Vagina (tissue), 2 donors: ENCODE measurements at places on chromosomes 1 and 21.

DNA sequence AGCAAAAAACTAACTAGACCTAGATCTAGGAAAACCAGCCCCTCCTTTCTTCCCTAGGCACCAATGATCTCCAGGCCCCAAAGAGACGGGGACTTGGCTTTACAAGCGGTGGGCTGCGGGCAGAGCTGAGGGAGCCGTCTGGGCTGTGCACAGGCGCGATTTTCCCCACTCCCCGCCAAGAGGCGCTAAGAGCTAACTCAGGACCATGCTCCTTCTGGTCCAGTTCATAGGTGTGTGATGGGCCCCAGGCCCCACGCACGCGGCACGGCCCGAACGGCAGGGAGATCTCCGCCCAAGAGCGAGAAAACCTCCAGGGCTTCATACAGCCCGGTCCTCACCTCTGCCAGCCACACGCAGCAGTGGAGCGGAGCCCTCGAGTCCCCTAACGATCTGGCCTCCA, 7.5 kb upstream of the GPR153 start:
- no peak for DNase-seq
- H3K27ac ChIP-seq: no peak overlapping the region
- no peaks in the 10 kb centered on the region for H3K27me3 ChIP-seq
- no peaks in the 10 kb centered on the region for H3K36me3 ChIP-seq

- peaks cover 7% of the 10 kb centered on the region for H3K4me1 ChIP-seq
- H3K27me3 ChIP-seq: no peaks in the 10 kb centered on the region
- no peak overlapping the region for H3K27ac ChIP-seq
- H3K36me3 ChIP-seq: no peaks in the 10 kb centered on the region
- no peak overlapping the region for H3K4me3 ChIP-seq
These were observed 7.6 kb upstream of the CLCA2 start for GRCh38 chr1:86416343-86416742.

- DNase-seq: no peak
- H3K27me3 ChIP-seq: no peaks in the 10 kb centered on the region
- H3K4me3 ChIP-seq: no peak overlapping the region
These were observed 63.5 kb downstream of the AGPAT3 start for GRCh38 chr21:43928222-43929125.

GRCh38 chr21:25569711-25570110, 37.6 kb downstream of the MRPL39 start:
- H3K27ac ChIP-seq: no peak overlapping the region
- H3K36me3 ChIP-seq: no peaks in the 10 kb centered on the region
- H3K27me3 ChIP-seq: no peaks in the 10 kb centered on the region
- no peak for DNase-seq
- no peak overlapping the region for H3K4me3 ChIP-seq

GRCh38 chr1:53580739-53581475, 121.7 kb downstream of the DMRTB1 start:
- H3K27ac ChIP-seq: no peak overlapping the region
- no peaks in the 10 kb centered on the region for H3K36me3 ChIP-seq
- no peak overlapping the region for H3K4me3 ChIP-seq
- peaks cover 9% of the 10 kb centered on the region for H3K4me1 ChIP-seq
- DNase-seq: no peak

DNA sequence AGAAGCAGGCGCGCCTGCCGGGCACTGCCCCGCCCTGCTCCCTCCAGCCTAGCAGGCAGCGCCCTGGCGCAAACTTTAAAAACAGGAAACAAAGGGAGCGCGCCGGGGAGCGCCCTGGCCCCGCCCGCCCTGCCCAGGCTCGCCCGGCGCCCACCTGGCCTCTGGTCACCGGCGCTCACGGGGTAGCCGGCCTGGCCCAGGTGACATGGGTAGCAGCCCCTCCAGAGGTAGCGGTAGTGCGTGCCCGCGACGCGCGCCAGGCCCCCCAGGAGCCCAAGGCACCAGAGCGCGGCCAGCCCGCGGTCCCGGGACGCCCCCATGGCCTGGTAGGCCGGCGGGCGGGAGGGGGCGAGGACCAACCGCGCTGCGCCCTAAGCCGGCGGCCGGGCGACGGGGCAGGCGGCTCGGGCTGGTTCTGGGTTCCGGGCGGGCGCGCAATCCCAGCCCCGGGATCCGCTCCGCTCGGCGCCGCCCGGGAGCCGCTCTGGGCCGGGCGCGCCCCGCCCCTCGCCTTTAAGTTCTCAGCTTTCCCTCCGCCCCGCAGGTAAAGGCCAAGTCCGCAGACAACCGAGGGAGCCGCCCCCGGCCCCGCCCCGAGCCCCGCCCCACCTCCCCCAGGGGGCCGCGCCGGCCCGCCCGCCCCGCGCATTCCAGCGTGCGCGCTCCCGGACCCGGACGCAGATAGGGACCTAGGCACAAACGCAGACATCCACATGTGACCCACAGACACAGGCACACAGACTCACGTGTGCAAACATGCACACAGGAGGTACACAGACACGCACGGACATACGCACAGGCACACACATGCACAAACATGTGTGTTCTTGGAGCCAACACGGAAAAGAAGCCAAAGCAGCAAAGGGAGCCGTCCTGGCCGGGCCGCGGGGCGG, 76.7 kb downstream of the ARHGEF16 start:
- peak overlapping the region; percentile 74 for H3K27ac ChIP-seq
- no peaks in the 10 kb centered on the region for H3K36me3 ChIP-seq
- H3K27me3 ChIP-seq: no peaks in the 10 kb centered on the region
- peak overlapping the region; percentile 61 for H3K4me3 ChIP-seq
- peak; percentile 94 for DNase-seq

DNA sequence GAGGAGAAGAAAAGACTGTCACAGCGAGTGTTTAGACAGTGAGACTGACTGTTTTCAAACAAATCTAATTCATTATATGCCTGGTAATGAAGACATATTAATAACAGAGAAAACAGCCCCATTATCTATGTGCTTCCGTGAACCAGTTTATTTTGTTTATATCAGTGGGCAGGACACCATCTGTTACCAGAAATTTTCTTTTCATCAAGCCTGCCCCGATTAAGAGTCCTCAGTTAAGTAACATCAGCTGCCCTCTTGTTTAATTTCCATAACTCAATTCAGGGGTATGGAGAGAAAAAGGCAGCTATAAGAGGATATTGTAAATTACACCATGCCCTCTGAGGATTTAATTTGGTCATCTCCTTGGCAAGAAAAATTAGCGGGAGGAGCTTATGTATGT, 94.0 kb downstream of the TMEM200B start:
- H3K4me3 ChIP-seq: no peak overlapping the region
- DNase-seq: no peak
- no peaks in the 10 kb centered on the region for H3K4me1 ChIP-seq
- H3K36me3 ChIP-seq: no peaks in the 10 kb centered on the region

- DNase-seq: no peak
- no peak overlapping the region for H3K4me3 ChIP-seq
- no peaks in the 10 kb centered on the region for H3K36me3 ChIP-seq
- H3K27ac ChIP-seq: no peak overlapping the region
- no peaks in the 10 kb centered on the region for H3K27me3 ChIP-seq
These were observed 25.6 kb upstream of the RGS1 start for GRCh38 chr1:192549937-192550336.

DNA sequence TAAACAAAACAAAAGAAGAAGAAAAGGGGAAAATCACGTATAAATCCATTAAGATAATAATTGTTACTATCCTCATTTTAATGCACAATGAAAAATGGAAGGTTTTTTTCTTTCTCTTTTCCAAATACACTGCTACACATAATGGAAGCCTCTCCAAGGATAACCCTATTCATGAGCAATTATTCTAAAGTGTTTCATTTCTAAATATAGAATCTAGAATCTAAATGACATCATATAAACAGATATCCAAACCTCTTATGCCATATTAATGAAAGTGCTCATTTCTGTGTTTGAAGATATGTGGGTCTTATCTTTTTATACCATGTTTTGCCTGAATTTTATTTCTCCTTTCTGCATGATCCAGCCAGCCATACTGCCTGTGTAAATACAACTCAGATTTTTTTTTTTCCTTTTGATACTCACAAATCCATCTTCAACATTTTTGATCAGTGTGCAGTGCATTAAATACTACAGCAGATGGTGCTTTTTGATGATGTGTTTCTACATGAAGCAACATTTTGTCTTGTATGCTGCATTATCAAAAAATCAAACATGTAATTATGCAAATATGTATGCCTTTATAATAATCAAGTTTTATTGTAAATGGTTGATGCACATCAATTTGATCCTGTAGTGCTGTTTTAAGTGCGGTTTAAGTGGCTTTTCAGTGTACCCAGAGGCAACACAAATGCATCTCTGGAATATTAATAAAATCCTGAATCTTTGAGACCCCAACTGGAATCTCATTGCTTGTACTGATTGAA, 625.6 kb upstream of the PTBP2 start:
- no peak for DNase-seq
- no peaks in the 10 kb centered on the region for H3K36me3 ChIP-seq
- no peak overlapping the region for H3K4me3 ChIP-seq
- no peak overlapping the region for H3K27ac ChIP-seq
- H3K27me3 ChIP-seq: no peaks in the 10 kb centered on the region

- H3K4me1 ChIP-seq: no peaks in the 10 kb centered on the region
- no peak overlapping the region for H3K4me3 ChIP-seq
- H3K27me3 ChIP-seq: no peaks in the 10 kb centered on the region
- no peak overlapping the region for H3K27ac ChIP-seq
- DNase-seq: no peak
These were observed 23.6 kb downstream of the HTR6 start for GRCh38 chr1:19688041-19688842.

DNA sequence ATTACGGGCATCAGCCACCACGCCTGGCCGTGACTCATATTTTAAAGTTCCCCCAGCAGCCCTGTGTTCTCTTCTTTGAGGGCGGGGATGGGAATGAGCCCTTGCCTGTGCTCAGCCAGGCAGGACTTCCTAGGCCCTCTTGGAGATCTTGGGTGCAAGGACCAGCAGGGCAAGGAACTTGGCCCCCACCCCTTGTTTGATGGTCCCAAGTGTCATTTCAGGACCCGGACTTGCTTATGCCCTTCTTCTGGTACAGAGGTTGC, 9.3 kb downstream of the RASSF5 start:
- H3K4me1 ChIP-seq: peaks cover 32% of the 10 kb centered on the region
- H3K27ac ChIP-seq: no peak overlapping the region
- no peak for DNase-seq
- H3K36me3 ChIP-seq: no peaks in the 10 kb centered on the region
- no peak overlapping the region for H3K4me3 ChIP-seq
- H3K27me3 ChIP-seq: no peaks in the 10 kb centered on the region

- H3K36me3 ChIP-seq: peaks cover 11% of the 10 kb centered on the region
- DNase-seq: no peak
- peak overlapping the region; percentile 82 for H3K27ac ChIP-seq
- H3K4me3 ChIP-seq: peak overlapping the region; percentile 17
- H3K27me3 ChIP-seq: no peaks in the 10 kb centered on the region
- peaks cover 25% of the 10 kb centered on the region for H3K4me1 ChIP-seq
These were observed 33.3 kb downstream of the COQ8A start for GRCh38 chr1:226973371-226973897.
